ENCODE measurements at places on chromosomes 2 and 18.
A peak's percentile ranks its signal among the peaks of the same experiment; 100 is the strongest.

DNA sequence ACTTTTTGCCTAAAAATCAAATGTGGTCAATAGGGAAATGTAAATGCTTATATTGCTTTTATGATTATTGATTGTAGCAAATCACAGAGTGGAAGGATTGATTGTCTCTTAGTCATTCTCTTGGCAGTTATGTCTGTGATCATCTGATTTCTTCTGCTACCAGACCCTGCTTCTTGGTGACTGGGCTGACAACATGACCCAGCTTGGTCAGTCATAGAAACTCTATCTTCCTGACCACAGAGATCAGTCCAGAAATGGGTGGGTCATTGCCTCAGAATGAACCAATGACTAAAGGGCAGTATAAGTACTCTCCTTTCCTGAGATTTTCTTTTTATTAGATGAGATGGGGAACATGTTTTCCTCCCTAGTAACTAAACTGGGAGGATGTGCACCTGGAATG, 87.6 kb downstream of the MAIP1 start:
- peak; percentile 88 for DNase-seq

DNA sequence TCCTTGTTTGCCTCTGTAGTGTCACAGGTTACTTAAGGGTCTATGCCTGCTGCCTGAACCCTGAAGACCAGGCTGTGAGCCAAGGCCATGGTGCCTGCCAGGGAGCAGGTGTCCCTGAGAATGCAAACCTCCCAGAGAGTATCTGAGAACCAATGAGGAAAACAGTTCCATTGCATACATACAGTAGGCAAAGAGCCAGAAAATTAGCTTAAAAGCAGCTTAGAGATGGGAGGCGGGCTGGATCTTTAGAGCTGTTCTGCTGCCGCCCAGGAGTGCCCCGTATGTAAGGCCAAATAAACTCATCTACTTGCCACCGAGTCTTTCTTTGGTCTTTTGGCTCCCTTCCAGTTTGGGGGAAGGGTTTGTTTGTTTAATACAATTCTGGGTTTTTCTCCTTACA, 327.9 kb downstream of the CLIP4 start:
- DNase-seq: no peak

DNA sequence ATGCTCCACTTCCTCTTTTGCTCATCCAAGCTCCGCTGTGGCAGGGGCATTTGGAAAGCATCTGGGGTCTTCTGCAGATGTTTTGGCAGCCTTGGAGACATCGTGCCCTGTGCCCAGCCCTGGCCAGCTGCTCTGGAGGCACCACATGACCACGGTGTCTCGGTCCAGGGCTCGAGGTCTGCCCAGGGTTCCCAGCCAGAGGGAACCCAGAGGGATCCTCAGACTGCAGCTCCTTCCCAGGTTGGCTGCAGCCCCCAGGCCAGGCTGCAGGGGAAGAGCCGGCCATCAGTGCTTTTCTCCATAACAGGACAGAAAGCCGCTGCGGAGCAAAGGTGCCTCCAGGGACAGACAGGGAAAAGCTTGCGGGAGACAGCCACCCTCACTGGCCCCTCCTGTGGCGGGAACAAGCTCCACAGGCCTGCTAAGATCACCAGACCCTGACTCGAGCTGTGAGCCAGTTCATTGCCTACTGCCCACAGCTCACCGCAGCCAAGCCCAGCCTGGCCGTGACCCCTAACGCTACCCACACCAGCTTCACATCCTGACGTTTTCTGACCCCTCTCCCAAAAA, 74.7 kb downstream of the SMAD7 start:
- peak; percentile 48 for DNase-seq

DNA sequence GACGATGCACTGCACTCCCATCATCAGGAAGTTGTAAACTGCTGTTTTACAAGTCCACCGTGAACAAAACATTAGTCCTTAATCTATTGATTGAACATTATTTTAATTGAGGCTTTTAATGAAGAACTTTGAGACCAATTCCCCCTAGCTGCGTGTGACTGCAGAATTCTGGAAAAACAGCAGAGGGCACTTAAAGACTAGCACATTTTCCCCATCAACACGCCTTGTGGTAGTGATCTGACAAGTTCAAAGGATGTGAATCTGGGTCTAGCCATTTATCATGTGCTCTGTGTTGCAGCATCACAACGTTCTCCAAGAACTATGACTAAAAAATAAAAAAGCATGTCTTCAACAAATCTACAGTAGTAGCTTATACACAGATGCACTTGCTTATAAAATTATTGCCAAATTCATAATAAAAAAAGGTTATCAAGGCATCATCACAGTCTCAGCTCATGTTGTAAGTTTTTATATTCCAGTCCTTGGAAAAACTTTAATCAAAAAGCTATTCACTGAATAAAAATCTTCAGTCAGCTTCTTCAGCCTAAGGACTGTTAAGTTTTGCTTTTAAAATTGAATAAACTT, 35.8 kb downstream of the SKOR2 start:
- DNase-seq: peak; percentile 68

- no peak for DNase-seq
Measured at GRCh38 chr2:218567797-218568189, 358 bp downstream of the USP37 start.

GRCh38 chr2:191552066-191552465, 125.9 kb upstream of the NABP1 start:
- peak; percentile 39 for DNase-seq

DNA sequence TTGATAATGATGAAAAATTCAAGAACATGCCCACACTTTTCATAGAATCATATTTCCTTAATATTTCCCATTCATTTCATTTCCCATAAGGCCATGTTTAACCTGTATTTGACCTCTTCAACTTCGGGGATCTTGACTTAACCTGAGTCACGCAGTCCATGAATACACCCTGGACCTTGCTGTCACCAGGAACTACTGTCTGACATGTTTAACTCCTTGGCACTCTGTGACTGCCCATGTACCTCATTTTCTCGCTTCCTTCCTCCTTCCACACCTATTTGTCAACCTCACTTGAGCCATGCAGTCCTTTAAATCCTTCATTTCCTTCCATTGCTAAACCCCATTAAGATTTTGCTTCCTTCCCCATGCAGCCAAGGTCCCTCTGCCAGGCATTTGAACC, 16.3 kb downstream of the ABCB11 start:
- no peak for DNase-seq

GRCh38 chr18:61551586-61551985, 218.4 kb downstream of the CDH20 start:
- DNase-seq: peak; percentile 89

DNA sequence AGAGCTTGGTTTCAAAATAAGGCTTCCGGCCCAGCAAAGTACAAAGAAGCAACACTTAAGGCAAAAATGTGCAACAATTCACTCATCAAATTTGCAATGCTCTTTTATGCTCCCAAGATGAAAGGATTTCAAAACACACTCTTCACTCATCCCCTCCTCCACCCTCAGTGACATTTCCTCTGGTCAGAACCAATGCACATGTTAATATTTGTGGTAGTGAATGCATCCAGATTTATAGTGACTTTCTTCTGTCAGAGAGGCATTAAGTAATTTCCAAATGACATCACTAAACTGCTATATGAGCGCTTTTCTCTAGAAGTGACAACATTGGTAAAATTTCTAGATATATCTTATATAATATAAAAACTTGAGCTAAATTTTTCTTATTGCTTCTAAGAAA, 800.4 kb downstream of the NRXN1 start:
- DNase-seq: no peak

DNA sequence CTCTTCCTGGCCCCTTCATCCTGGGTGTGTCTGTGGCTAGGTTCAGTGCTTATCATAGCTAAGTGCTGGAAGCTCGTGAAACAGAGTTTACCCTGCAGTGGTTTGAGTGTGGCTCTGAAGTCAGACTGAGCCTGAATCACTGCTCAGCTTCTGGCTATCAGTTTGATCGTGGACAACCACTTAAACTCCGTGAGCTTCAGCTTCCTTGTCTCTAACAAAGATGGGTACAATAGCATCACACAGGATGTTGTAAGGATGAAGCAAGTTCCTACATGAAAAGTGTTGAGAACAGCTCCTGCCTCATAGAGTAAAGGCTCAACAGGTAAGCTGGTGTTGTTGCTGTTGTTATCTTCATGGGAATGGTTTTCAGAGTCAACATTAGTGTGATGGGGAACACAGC, 210.3 kb downstream of the CLIP4 start:
- DNase-seq: no peak

DNA sequence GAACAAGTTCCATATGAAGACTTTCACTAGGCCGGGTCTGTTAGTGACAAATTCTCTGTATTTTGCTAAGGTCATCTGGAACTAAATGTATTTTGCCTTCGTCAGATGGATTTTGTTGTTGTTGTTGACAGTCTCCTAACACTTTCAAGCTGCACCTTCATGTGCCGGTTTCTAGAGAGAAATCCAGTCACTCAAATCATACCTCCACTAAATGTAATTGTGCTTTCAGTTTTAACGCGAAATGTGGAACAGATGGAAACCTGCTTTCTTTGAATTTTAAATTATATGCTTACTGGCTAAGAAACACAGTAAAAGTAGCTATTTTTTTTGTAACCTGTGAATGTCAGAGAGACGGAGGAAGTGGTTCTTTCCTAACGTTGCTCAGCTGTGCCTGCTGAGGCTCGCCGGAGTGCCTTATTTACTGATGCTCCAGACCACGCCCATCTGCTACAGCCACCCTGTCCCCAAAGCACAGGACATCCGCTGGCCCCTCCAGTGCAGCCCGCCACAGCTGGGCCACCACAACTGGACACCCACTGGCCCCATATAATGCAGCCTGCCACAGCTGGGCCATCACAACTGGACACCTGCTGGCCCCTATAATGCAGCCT, 134.7 kb downstream of the PXDN start:
- DNase-seq: no peak

DNA sequence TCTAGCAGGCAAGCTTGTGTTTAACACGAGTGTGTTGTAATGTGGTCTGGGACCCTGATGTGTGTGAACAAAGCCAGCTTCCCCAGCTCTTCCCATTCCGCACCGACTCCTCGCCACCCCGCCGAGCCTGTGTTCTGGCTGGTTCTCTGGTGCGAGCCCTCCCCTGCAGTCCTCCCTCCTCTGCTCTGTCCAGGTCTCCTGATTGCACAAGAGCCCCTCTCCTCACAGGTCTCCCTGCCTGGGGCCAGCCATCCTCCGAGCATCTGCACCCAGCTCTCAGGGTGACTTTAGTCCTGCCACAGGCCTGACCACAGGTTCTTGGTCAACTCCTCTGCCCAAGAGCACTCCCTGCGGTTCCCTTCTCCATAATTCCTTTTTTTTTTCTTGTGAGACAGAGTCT, 13.2 kb downstream of the SLC66A3 start:
- no peak for DNase-seq

- DNase-seq: no peak
Measured at GRCh38 chr2:130185896-130186295, 3.8 kb downstream of the MZT2B start.

DNA sequence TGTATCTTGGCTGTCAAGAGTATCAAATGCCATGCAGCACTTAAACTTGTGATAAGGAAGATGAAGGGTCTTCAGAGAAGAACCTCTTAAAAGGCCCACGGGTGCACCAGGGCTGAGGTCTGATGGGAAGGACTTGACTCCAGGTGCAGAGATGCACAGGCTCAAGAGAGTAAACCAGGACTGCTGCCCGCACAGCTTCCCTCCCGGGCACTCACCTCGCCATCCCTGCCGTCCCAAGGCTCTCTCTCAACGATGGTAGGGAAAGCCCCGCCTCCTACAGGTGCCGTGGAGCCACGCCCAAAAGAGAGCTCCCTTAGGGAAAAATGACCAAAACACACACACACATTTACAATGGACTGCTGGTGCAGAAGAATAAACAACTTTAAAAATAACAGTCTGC, 27.9 kb downstream of the PDIA6 start:
- DNase-seq: no peak

GRCh38 chr18:13913205-13913604, 2.1 kb downstream of the MC2R start:
- DNase-seq: no peak

DNA sequence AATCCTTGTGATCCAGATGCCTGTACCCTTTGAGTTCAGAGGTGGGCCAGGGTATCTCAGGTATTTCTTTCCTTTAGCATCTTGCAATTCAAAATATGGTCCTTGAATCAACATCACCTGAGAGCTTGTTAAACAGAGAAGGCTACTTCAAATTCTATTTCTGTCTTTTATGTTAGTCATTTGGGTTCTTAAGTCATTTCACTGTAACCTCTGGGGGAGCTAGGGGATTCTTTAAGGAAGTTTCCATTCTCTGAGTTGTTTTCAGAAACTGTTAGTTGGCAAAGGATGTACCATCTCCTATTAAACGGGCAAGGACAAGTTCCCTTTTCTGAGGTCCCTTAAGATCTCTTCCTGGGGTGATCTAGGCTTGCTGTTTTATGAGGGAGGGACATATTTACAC, 16.6 kb downstream of the CFLAR start:
- DNase-seq: no peak

- DNase-seq: no peak
Measured at GRCh38 chr2:125254010-125254409, 1228.9 kb downstream of the CNTNAP5 start.

GRCh38 chr2:96495982-96496629, 9.1 kb downstream of the NEURL3 start:
- no peak for DNase-seq

DNA sequence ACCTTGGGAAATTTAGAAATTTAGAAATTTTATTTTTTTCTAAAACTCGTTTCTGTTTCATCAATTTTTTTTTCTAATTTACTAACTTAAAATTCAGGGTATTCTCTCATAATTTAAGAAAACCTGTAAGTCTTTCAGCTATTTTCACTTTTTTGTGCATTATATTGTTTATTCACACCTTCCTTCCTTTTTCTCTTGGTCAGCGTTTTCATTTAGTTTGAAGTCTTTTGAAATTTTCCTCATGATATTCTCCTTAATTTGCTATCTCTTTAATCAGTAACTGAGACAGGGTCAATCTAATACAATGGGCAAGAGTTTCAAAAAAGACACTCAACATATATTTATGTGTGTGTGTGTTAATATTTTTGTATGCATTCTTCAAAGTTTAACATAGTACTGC, 50.5 kb upstream of the MSTN start:
- DNase-seq: no peak

- DNase-seq: no peak
Measured at GRCh38 chr2:2703172-2703571, 372.1 kb upstream of the MYT1L start.

GRCh38 chr2:96899413-96899741, 29.5 kb upstream of the SEMA4C start:
- no peak for DNase-seq

DNA sequence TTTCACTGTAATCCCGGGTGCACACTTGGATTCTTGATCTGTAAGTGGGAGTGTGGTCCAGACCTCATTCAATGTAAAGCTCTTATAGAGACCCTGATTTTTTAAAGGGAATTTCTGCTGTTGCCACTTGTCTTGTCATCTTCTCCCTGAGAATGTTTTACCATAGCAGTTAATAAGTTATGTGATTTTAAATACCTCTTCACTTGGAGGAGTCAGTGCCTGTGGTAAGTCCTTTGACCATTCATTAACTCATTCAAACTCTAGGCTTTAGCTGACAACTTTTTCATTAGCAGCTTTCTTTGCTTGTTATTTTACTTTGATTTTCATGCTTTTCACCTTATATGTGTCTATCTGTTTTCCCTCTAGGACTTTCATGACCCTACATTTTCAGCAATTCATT, 51.3 kb downstream of the FMNL2 start:
- DNase-seq: no peak

Data from fibroblast of villous mesenchyme (primary cell).